ENCODE measurements at places on chromosomes 13 and 19.

- peak; percentile 90 for DNase-seq
These were observed 347.2 kb downstream of the ZNF536 start for GRCh38 chr19:30719189-30719998.

GRCh38 chr13:28347456-28348371 is 147.2 kb downstream of the FLT1 start:
- no peak for DNase-seq

DNA sequence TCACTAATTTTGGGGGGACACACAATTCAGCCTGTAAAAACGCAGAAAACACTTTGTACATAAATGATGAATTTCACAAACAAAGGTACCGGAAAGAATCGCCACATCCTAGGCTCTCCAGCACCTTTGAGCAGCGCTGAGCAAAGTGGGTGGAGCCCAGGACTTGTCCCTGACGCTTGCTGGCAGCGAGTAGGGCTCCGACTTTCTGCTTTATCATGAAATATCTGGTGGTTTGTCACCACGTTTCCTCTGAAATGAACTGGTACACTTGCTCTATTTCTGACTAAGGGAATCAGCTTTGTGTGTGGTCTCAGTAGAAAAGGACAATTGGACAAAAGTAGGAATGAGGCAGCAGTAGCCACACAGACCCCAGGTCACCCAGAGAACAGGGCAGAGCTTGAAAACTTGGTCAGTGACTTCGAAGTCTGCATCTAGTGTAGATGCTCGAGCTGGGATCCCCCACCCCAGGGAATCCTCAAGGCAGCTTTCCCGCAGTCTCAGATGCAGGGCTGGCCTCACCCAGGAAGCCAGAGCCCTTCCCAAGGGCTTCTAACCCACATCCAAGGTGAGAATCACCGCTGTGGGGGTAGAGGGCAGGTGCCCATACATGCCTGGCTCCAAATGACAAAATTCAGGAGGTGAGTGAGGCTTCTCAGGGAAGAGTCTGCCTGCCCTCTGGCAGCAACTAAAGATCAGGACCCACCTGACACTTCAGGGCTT is 85.3 kb upstream of the SOX1 start:
- no peak for DNase-seq

DNA sequence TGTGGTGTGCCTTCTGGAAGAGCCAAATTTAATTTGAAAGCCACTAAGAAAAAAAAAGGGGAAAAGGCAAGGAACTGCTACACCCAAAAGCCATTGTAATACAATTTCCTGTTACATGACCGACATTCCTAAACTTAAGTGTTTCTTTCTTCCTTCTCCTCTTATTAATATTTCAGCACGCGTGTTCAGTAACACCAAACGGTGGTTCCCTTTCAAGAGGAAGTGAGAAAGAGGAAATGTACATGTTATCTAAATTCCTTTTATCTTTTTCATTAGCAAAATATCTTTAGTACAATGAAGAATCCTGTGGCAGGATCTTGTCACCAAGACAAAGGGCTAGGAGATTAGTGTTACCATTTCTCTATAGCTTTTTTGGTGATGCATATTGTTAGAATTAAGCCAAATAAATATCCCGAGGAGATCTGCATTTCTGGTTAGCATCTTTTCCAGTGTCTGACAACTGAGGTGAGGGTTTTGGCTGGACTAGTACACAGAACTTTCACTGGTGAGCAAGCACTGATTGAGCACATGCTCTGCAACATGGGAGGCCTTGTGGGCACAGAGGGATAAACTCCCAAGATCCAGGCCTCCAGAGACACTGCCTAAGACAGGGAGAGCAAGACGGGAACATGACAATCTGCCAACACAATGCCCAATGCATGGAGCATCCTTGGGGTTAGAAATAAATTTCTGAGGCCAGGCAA is 22.1 kb downstream of the LATS2 start:
- DNase-seq, result no peak

GRCh38 chr13:74464670-74465069 is 330.5 kb upstream of the KLF12 start:
- no peak for DNase-seq

DNA sequence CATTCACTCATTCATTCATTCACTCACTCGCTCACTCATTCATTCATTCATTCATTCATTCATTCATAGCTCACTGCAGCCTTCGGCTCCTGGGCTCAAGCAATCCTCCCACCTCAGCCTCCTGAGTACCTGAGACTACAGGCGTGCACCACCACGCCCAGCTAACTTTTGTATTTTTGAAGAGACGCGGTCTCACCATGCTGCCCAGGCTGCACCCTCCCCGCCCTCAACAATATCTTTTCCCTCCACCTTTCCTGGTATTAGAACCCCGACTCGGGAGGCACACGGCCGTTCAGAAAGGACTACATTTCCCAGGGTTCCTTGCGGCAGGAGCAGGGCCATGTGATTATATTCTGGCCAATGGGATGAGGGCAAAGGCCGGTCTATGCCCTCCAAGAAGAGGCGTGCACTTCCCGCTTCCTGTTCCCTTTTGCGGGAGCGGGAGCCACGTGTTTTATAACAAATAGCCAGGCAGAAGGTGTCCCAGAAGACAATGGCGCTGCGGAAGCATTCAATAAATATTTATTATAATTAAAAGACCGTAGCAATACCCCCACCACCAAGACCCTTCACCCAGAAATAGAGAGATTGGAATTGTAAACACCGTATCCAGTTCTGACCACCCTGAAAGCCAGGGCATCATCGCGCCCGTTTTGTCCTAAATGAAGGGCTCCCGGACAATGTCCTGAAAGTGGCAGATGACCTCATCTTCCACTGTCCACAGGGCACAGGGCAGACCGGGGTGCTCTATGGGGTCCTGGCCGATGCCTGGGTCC is 15.9 kb downstream of the TICAM1 start:
- DNase-seq, result peak; percentile 97

DNA sequence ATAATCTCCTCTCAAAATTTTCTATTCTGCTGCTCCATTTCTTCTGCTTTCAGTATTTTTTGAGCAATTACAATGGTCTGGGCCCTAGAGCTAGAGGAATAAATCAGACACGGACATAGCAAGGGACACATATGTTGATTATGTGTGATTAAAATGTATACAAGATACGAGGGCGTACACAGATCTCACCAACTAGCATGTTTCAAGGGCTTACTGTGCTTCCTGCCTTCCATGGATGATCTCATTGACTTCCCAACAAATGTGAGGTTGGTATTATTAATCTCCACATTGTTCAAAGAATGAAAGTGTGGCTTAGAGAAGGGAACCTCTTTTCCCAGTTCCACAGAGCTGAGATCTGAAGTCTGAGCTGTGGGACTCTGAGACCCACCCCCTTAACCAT is 9.1 kb downstream of the PLD3 start:
- no peak for DNase-seq

- DNase-seq, result no peak
These were observed 56.4 kb upstream of the GJB6 start for GRCh38 chr13:20288561-20288960.

- DNase-seq, result no peak
These were observed 9.0 kb downstream of the DNASE2 start for GRCh38 chr19:12872255-12872654.

DNA sequence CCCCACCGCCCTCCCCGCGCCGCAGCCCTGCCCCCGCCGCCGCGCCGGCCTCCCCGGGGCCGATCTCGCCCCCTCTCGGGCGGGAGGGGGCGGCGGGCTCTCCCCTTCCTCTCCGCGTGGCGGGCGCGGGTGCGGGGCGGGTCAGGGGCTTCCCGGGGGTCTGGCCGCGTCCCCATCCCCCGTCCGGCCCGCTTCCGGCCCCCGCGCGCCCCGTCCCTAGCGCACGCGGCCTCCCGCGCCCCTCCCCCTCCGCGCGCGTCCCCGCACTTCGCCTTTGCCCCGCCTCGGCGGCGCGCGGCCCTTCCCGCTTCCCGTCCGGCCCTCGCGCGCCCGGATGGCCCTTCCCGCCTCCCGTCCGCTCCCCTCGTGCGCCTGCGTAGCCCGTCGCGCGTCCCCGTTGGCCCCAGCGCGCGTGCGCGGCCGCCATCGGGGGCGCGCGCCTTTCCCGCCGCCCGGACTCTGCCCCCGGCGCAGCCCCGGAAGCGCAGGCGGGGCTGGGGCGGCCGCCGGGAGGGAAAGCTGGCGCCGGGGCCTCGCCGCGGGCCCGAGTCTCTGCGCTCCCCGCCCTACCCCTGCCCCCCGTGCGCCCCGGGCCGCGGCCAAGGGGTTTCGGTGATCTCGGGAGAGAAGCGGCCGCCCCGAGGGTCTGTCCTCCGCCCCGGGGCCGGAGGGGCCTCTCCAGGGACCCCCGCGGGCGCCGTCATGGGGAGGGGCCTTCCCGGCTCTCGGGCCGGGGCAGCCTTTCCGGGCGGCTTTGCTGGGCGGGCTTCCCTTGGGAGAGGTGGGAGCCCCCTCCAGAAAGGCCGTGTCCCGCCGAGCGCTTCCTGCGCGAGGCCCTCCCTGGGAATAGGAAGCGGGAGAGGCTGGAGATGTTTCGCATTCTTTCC is 519 bp downstream of the PTBP1 start:
- peak; percentile 98 for DNase-seq

GRCh38 chr13:69264362-69265334 is 843.0 kb upstream of the ATXN8OS start:
- DNase-seq, result no peak

DNA sequence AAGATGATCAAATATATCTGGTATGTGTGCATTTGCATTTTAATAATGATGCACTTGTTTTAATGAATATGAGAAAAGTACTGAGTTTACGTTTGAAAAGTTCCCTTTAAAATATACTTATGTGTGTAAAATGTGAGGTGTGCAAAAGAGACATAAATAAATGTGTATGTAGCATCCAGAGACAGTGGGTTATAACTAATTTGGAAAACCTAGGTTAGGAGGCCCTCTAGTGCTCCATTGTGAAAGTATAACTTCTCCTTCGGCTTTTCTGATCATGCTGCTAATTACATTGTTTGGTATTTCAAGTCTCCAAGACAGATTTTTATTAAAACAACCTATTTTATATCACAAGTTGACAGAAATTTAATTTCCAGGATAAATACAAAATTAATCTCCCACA is 30.1 kb downstream of the SCEL start:
- peak; percentile 39 for DNase-seq

GRCh38 chr19:10478476-10478875 is 24.7 kb downstream of the KEAP1 start:
- peak; percentile 42 for DNase-seq

DNA sequence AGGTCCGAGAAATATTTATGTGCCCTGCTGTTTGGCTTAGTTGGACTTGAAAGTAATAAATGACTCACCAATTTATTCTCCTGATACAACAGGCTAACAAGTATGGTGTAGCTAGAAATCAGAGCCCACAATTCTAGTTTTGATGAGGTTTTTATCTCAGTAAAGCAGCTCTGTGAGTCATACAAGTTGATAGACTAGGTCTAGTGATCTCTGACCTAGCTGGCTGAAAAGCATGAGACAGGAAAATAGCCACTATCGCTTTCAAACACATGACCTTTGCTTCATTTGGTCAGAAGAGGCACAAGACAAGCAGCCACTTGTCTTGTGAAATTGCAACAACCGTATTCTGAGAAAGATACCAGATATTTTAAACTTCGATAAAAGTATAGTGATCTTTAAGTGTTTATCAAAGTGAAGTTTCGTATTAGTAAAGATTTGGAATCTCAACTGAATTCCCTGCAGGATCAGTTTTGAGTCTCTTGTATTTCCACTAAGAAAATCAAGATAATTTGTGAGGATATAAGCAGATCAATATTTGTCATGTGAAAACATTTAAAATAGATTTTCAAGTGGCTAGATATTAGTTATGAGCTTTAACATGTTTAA is 126.7 kb downstream of the MAB21L1 start:
- DNase-seq, result no peak

DNA sequence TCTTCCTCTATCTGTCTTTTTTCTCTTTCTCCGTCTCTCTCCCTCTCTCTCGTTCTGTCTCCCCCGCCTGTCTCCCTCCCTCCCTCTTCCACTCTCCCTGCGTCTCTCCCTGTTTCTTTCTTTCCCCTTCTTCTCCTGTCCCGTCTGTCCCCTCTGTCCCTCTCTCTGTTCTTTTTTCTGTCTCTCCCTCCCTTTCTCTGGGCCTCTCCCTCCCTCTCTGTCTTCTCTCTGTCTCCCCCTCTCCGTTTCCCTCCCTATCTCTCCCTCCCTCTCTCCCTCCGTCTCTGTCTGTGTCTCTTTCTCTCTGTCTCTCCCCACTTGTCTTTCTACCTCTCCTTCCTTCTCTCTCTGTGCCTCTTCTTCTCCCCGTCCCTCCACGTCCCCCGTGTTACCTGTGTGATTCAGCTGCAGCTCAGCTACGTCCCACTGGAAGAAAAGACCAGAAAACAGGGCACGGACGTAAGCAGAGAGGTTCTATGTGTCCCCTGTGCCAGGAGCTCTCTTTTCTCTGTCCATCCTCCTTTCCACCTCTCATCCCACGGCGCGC is 1.2 kb downstream of the CD70 start:
- no peak for DNase-seq

- no peak for DNase-seq
These were observed 5.8 kb downstream of the SLC39A3 start for GRCh38 chr19:2733930-2734588.

- no peak for DNase-seq
These were observed 12.0 kb downstream of the LPAR6 start for GRCh38 chr13:48400850-48401291.

DNA sequence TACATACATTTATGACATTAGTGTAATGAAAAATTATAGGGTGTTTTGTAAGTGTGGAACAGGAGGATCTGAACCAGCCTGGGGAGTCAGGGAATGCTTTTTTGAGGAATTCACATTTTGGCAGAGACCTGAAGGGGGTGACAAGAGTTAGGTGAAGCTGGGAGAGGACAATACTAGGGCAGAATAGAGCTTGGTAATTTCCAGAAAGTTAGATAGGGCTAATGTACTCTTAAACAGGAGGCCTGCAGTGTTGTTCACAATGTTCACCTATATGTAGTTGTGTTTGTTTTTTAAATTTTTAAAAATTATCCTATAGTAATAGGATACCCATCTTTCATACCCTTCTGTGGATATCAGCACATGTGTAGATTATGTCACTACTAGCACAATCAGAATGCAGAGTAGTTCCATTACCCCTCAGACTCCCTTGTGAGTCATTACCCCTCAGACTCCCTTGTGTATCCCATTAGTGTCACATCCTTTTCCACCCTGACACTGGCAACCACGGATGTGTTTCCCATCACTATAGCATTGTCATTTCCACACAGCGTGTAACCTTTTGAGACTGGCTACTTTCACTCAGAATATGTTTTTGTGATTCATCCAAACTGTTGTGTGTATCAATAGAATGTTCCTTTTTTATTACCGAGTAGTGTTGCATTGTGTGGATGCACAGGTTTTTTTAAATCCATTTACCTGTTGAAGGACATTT is 43.1 kb downstream of the PCCA start:
- peak; percentile 23 for DNase-seq

DNA sequence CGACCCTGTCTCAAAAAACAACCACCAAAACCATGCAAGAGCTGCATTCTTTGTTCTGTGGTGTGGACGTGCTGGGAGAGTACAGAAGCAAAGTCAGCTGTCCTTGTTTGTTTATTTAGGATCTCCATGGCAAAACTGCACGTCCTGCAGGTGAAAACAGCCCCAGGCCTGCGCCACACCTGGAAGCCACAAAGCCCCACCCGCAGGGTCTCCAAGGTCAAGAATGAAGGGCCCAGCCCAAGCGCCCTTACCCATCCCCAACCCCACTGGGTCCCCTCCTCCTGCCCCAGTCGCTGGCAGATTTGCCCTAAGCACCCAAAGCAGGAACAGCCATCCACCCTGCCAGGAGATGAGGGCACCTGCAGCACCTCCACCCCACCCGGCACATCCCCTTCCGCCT is 10.5 kb downstream of the MBD3 start:
- no peak for DNase-seq

Measured in SK-N-SH (cell line).